ENCODE measurements at places on chromosomes 4 and X. TPM values are rescaled to one million over a fixed set of nuclear protein-coding genes. Genes with fewer than 3 reads are reported as not detected.

Gene GATA1
- not detected for total RNA-seq

Gene STBD1
- total RNA-seq: 0.56 TPM

Gene RASSF6
- total RNA-seq: 6.0 TPM

Gene MTNR1A
- not detected for total RNA-seq

Gene H2BW2
- not detected for total RNA-seq

Gene RNF212
- 5.4 TPM for total RNA-seq

Gene CDS1
- 23.6 TPM for total RNA-seq

Gene CLTRN
- not detected for total RNA-seq

Gene TENM3
- 2.9 TPM for total RNA-seq

Gene EDA
- 10.9 TPM for total RNA-seq

DNA sequence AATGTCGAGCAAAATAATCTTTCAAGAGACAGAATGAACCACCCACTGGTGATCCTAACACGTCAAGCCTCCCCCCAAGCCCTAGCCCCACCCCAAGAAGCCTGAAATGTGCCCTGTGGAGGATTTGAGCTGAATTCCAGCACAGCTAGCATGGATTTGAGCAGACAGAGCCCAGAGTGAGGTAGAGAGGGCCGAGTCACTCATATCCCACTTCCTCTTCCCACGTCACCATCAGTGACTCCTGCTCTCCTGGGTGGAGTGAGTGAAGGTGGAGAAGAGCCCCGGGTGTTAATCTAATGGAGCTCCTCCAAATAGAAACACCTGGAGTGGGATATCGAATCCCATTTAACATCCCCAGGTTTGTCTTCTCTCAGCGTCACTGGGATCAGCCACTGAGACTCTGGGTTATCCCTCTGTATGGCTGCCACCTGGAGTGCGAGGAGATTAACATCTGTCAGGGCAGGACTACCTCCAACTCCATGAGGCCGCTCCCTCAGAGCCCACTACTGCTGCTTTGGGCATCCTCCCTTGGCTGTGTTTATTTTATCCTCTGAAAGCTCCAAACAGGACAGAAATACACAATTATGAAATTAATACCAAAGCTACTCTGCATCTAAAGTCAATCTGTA is 136.6 kb downstream of the NWD2 start:
- DNase-seq: no peak

DNA sequence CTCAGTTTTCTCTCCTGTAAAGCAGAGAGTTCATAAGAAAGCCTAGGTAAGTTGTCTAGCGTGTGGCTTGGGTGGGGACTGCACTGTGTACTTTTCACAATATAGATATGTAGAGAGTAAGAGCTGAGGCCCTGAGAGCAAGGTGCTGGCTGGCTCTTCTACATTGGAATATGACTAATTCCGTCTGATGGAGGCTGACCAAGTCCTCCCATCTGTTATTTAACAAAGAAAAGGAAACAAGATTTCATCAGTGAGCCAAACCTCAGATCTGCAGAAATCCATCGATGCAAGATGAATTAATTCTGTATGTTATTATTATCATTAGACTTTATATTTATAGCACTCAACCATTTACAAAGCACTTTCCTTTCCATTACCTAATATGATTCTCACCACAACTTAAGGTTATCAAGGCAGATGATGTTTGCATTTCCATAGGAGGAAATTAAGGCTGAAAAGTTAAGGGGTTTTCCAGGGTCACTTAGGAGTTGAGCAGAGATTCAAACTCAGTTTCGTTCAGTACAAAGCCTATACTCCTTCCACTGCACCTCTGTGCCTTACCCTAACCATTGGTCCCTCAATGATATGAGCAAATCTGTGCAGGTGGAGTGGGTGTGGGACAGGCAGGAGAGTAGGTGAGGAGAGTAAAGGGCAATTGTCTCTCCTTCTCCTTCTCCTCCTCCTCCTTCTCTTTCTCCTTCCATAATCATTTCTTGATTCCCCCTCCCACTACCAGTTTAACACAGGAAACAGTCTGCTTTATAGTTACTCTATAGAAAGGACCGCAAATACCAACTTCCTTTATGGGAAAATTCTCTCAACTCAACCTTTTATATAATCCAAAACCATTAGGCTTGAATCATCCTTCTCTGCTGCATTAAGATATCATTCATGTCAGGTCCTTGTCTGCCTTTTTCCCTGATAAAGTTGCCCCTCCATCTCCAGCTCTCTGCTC is 27.6 kb upstream of the SRD5A3 start:
- DNase-seq: no peak

GRCh38 chrX:70452143-70452733 is 7.6 kb downstream of the DLG3 start:
- DNase-seq: no peak

- DNase-seq: no peak
Observed at GRCh38 chr4:118772081-118772766, 63.7 kb downstream of the SEC24D start.

DNA sequence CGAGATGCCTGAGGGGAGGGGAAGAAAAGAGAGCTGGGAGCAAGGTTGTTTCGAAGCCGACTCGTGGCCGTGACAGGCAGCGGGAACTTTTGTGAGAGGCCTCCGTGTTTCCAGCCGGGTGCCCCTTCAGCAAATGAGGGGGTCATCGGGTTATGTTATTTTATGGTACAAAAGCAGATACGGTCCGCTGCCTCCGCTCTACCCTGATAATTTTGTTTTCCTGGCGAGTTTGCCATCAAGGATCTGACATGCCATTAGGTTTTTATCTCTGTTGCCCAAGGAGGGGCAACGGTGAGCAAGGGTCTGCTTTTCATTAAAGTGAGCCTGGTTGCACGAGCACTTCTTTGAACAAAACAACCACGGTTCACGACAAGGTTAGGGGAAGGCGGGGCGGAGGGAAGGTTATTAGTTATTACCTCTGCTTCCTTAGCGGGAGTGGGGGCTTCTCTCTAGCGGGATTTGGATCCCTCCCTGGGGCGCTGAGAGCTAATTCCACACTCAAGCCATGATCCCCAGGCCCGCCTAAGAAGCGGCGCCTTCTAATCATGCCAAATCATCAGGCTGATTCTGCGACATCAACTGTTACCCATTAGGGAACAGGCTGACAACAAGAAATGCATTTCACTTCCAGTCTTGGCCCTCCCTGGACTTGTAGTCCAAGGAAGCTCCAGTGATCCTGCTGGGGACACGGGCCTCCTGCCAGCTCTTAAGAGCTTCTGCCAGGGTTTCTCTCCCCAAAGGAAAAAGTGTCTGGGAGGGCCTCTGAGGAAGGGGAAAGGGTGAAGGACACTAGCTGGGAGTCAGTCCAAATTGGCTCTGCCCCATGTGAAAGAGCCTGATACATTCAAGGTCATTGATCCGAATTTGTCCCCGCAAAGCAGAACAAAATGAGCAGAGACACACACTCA is 617.7 kb downstream of the MID1IP1 start:
- DNase-seq: no peak

GRCh38 chrX:121356850-121357171 is 309.4 kb downstream of the GLUD2 start:
- DNase-seq: no peak

- no peak for DNase-seq
Observed at GRCh38 chr4:121073672-121074381, 1.5 kb upstream of the NDNF start.

GRCh38 chr4:110830461-110830860 is 207.6 kb upstream of the PITX2 start:
- DNase-seq: no peak

GRCh38 chrX:148577741-148578140 is 77.3 kb downstream of the AFF2 start:
- DNase-seq: no peak

- DNase-seq: no peak
Observed at GRCh38 chr4:16000708-16001483, 37.9 kb upstream of the FGFBP2 start.

- no peak for DNase-seq
Observed at GRCh38 chrX:8607326-8607725, 124.6 kb downstream of the ANOS1 start.

DNA sequence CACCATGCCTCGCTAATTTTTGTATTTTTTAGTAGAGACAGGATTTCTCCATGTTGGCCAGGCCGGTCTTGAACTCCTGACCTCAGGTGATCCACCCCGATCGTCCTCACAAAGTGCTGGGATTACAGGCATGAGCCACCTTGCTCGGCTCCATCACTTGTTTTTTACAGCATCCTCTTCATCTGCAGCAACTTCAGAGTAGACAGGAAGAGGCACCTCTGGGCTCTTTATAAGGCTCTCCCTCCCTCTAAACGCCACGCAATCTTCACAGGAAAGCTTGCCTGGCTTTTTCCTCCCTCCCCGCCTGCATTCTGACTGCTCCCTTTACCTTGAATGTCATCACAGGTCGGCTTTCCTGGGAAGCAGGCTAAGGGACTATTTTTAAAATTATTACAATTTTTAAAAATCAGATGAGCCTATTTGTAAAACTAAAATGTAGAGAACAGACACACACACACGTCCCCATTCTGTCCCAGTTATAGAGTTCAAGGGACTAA is 111.5 kb upstream of the LDB2 start:
- no peak for DNase-seq

GRCh38 chr4:186015212-186015817 is 53.6 kb upstream of the TLR3 start:
- DNase-seq: no peak

DNA sequence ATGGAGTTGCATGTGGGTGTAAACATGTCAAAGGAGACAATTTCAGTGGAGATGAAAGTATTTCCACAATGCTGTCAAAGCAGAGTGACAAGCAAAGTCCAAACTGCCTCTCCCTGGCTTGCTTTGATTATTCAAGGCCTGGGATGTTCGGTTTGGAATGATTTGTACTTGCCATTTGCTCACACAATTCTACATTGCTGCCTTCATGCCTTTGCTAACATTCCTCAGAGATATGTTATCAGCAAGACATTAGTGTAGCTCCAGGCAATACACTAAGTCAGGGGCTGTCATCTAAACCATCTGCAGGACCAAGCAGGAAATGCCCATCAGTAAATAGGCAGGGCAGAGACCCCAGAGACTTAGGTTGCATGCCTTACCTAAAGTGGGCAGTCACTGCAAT is 79.6 kb upstream of the C1QTNF7 start:
- no peak for DNase-seq

GRCh38 chrX:155070663-155070974 is 317 bp downstream of the CMC4 start:
- peak; percentile 63 for DNase-seq

DNA sequence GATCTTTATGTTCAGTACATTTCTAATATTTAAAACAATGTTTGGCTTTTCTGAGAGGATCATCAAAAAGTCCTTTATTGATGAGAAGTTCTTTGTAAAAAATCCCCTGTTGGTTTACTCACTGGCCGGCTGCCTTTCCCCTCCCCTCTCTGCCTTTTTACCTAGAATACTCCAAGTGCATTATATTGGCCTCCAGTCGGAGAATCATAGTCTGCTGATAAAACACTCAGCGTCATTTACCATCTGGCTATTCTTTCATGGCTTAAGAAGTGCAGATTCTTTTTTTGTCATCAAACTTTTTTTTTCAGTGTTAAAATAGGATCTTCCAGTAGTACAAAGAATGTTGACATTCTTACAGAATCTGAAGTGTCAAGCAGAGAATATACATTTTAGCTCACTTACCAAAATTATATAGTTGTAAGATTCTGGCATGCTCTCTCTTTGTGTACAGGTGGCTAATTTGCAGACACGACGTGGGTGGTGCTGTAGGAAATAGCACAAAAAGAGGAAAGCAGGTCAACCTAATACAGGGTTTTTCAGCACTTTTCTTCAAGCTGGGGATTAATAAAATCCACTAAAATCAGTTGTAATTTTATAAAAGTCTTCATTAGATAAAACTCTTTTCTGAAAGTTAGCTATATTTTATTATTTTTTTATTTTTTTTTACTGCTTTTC is 731.8 kb downstream of the KCTD8 start:
- no peak for DNase-seq

GRCh38 chr4:42306221-42307109 is 90.8 kb upstream of the SHISA3 start:
- DNase-seq: no peak

DNA sequence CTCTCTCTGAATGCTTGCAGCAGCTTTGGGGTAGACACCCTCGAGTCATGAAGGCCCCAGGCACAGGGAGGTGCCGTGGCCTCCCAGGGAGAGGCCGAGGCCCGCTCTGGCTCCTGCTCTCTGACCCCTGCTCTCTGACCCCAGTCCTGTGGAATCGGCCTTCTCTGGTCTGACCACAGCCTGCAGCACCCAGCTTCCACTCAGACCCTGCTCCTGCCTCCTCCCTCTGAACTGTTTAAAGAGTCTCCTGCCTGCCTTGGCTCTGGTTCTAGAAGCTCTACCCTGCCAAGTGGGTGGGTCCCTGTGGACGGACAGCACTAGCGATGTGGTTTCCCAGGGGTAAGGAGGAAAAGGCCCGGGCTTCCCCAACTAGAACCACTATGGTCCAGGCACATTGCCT is 78.2 kb upstream of the TMEM150C start:
- no peak for DNase-seq

DNA sequence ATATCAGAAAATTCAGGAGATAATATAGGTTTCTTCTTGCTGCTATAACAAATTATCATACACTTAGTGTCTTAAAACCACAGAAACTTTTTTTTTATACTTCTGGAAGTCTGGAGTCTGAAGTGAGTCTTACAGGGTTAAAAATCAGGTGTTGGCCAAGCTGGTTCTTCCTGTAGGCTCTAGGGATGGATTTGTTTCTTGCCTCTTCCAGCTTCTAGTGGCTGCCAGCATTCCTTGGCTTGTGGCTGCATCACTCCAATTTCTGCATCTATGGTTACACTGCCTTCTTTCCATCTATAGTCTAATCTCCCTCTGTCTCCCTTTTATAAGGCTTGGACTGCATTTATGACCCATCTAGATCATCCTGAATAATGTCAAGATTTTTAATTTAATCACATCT is 68.7 kb downstream of the ANTXR2 start:
- no peak for DNase-seq

Measured in suprapubic skin (tissue), 4 donors.